Activated T-helper 1 cell treated with Interleukin-2 at 50 U/mL for 16 hours (primary cell): ENCODE measurements at places on chromosomes 2 and 18.
A peak's percentile ranks its signal among the peaks of the same experiment; 100 is the strongest.

GRCh38 chr2:1600191-1601066 lies 143.9 kb downstream of the PXDN start:
- no peak for DNase-seq

- no peak for DNase-seq
These were observed 49.3 kb upstream of the MCM6 start for GRCh38 chr2:135925571-135925970.

DNA sequence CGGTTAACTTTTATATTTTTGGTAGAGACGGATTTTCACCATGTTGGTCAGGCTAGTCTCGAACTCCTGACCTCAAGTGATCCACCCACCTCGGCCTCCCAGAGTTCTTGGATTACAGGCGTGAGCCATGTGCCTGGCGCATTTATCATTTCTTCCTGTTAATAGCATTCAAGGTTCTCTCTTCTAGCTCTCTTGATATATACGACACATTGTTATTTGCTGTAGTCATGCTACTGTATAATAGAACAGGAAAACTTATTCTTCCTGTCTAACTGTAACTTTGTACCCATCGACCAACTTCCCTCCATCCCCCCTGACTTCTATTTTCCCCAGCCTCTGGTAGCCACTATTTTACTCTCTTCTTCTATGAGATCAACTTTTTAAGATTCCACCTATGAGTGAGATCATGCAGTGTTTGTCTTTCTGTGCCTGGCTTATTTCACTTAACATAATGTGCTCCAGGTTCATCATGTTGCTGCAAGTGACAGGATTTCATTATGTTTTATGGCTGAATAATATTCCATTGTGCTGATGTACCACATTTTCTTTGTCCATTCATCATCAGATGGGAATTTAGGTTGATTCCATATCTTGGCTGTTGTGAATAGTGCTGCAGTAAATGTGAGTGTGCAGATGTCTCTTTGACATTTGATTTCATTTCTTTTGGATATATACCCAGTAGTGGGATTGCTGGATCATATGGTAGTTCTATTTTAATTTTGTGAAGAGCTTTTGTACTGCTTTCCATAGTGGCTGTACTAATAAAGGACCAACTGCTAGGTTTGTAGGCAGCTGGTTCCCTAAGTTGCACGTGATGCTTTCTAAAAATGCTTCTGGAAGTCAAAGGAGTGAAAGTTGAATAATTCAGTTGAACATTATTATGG lies 205.2 kb downstream of the PRKCE start:
- no peak for DNase-seq

DNA sequence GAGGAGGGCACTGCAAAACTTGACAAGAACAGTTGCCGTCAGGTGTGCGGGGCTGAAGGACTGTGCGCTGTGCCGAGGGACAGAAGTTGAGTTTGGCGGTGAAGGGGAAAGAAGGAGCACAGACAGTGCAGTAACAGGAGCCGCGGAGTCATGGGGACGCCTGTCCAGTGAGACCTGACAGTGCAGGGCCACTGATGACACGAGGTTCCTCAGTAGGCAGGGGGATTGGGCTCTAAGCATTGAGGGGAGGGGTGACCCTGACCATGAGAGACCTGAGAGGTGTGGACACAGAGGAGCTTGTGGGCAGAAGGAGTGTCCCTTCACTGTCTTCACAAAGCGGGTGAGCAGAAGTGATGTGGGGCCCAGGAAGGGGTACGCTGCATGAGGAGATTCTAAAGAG lies 104.8 kb downstream of the MTCL1 start:
- no peak for DNase-seq

GRCh38 chr2:43169987-43170386 lies 56.4 kb downstream of the ZFP36L2 start:
- DNase-seq = peak; percentile 47

DNA sequence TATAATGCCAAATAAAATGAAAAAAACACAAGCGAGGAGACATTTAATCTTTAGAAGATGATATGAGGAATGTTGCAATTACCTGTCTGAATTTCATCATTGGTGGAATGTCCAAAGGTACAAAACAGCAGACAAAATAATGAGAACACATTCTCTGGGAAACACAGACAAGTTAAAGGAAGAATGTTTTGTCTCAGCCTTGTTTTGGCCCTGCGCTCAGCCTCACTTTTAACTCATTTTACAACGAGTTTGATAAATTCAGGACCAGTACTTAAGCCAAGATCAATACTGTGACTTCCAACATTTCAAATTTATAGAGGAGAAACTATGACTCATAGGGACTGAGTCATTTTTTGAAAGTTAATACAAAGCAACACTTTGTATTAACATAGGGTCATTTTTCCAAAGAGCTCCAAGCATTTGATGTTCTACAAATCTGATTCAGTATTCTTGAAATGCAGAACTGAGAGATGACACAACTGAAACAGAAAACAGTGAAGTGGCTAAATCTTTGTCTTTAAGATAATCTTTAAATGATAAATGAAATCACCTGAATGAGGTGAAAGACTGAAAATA lies 833.2 kb upstream of the CHAC2 start:
- DNase-seq = no peak

DNA sequence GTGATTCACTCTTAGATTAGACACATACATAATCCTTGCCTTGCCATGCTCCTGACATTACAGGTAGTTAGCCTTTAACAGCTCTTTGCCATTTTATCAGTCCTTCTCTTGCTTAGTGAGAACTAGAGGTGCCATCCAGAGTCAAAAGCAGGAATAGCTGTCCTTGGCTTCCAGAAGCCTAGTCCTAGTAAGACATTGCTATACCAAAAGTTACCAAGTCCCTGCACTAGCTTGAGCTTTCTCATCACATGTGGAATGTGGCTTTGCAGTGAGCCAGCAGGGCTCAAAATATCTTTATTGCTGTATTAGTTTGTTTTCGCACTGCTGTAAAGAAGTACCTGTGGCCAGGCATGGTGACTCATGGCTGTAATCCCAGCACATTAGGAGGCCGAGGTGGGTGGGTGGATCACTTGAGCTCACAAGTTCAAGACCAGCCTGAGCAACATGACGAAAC lies 104.7 kb upstream of the NOSTRIN start:
- DNase-seq = no peak

DNA sequence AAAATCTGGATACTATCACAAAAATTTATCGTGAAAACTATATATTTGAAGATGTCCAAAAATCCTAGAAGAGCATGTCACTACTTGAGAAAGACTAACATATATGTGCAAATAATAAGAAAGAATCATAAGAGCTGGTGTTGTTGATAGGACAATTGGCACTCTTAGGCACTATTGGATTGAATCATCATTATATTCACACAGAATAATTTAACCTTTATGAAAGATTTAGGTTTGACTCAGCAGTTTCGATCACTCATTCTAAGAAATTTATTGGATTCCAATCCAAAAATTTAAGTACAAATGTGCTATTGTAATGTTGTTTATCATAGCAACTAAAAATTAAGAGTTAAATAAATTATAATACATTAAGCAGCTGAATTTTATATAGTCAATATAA lies 503.6 kb downstream of the SPAG16 start:
- no peak for DNase-seq

GRCh38 chr2:101545950-101546349 lies 71.0 kb upstream of the RFX8 start:
- no peak for DNase-seq

GRCh38 chr2:122651236-122651635 lies 895.8 kb downstream of the TSN start:
- no peak for DNase-seq

- no peak for DNase-seq
These were observed 132.3 kb upstream of the NETO1 start for GRCh38 chr18:72999971-73000607.

- DNase-seq = no peak
These were observed 137.5 kb downstream of the NDUFA10 start for GRCh38 chr2:239887604-239888003.

DNA sequence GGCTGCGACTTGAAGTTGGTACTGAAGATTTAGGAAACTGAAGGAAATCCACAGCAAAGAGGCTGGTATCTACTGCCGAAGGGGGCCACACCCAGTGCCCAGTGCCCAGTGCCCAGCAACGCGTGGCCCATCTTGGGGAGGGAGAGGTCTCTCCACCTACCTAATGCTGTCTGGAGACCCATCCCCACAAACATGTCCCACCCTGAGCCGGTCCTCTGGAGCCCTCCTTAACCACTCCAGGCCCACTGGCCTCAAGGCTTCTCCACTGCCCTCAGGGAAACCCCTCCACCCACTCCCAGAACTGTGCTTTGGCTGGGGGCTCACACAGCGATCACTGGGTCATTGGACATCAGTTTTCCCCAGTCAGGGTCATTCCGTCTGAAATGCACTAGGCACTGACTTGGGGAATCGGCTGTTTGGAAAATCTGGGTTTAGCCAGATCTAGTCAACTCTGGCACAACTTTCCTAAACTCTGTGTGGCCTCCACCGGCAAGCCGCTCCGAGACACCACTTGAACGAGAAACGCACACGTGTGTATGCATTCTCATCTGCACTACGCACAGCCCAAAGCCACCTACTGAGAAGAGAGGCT lies 20.1 kb downstream of the GPR55 start:
- no peak for DNase-seq

- no peak for DNase-seq
These were observed 6.1 kb downstream of the TGIF1 start for GRCh38 chr18:3455907-3456685.

- no peak for DNase-seq
These were observed 275.3 kb downstream of the INSIG2 start for GRCh38 chr2:118363604-118364003.

DNA sequence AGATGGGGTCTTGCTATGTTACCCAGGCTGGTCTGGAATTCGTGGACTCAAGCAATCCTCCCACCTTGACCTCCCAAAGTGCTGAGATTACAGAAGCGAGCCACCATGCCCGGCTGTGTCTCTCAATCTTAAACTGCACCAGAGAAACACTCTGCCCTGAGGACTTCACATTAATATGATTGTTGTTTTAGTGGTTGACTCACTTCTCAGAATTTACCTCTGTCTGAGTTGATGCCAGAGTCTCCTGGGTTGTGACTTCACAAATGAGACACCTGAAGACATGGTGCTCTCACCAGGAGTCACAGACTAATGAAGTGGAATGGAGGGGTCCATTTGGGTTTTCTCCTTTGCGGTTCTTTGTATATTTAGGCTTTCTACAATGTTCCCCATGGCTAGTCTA lies 61.0 kb upstream of the TGIF1 start:
- DNase-seq = no peak

DNA sequence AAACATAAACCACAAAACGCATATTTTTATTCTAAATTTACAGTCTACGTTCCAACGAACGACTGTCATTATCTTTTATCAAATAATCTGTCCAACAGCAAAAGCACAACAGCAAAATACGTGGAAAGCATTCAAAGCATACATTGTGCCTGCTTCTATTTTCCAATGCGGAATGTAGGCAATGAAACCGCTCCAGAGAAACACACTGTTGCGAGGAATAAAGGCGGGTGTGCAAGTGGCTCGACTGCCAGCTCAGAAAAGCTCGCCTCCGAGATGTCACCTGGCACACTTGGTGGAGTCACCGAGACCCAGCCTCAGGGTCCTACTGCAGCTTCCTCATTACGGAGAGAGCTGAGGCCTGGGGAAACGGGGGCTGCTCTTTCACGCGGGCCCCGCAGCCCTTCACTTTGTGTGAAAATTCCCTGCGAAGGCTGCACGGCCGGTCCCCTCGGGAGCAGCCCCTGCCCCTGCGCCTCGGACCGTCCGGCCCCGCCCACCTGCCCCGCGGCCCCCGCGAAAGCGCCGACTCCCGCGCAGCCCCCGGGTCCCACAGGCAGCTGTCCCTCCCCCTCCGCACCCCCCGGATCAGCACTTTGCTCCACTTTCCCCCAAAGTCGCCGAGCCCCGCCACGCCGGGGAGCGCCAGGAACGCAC lies 752 bp downstream of the MGAT4A start:
- peak; percentile 38 for DNase-seq

DNA sequence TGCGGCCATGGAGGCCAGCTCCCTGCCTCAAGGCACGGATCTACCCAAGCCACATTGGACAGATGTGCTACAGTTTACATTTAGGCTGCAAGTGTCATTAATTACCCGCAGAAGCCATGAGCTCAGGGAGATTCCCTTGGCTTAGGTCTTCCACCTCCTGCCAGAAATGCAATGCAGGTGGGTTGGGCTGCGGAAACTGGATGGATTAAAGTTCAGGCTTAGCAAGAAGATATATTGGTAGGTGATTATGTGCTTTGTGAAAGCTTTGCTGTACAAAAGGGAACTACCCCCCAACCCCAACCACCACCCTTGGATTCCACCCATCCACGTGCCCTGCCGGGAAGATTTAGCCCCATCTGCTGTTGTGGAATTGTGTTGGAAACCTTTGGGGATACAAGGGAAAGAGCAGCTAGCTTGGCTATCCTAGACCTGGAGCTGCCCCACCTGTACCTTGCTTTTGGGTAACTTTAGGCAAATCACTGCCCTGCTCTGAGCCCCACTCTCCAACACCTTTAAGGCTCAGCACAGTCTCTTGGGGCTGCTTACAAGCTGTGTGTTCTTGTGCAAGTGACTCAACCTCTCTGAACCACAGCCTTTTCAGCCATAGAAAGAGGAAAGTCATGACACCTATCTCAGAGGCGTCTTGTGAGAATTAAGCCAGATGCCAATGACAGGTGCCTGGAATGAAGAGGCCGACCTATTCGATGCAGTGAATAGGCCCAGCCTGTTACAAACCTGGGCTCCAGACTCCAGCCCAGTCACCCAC lies 141.6 kb upstream of the GLI2 start:
- DNase-seq = no peak

- DNase-seq = no peak
These were observed 110.5 kb upstream of the NYAP2 start for GRCh38 chr2:225288986-225289385.

GRCh38 chr2:95061119-95061512 lies 35.6 kb downstream of the MAL start:
- DNase-seq = no peak

DNA sequence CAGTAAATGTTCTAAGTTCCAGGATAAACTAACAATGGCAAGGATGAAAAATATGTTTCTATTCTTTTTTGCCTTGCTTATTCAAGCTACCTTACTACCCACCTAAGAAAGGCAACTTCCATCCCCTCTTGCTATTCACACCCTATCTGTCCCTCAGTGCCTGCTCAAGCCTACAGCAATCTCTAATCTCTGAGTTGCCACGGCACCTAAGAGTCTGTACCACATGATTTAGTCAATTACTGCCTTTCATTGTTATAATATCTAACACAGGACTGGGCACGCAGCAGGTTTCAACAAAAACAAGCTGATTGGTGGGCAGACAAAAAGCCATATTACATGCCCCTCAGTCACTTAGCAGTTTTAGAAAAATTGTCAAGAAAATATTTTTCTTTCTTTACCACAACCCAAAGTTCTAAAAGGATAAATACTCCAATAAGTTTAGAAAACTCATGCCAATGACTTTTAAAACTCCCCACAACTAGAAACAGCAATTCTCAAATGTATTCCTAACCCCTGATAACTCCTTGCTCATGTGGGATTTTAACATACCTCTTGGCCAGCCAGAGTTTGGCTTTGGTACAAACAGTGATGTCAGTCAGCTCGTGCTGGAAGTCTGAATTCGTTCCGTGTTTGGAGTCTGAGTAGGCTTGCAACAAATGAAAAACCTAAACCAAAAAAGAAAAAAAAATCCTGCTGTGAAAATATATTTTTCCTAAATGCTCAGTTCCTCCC lies 117.3 kb upstream of the ZFP36L2 start:
- no peak for DNase-seq
